ENCODE measurements at places on chromosomes 2 and 18.

DNA sequence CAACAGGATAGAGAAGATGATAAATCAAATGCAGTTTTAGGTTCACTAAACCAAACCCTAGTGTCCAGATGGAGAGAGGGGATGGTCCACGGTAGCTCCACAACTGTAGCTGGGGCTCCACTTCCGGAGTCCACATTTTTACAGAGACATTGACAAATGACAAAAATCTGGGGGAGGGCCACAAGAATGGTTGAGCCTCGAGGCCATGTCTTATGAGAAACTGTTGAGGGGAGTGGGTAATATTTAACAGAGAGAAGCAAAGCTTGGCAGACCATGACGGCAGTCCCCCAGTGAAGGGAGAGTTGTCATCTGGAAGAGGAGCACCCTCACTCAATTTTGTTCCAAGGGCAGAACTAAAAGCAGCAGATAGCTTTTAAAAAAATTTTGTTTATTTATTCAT lies 17.6 kb upstream of the EPHA4 start:
- no peak for DNase-seq

- no peak for DNase-seq
Measured at GRCh38 chr2:233336541-233336940, 17.8 kb upstream of the DGKD start.

DNA sequence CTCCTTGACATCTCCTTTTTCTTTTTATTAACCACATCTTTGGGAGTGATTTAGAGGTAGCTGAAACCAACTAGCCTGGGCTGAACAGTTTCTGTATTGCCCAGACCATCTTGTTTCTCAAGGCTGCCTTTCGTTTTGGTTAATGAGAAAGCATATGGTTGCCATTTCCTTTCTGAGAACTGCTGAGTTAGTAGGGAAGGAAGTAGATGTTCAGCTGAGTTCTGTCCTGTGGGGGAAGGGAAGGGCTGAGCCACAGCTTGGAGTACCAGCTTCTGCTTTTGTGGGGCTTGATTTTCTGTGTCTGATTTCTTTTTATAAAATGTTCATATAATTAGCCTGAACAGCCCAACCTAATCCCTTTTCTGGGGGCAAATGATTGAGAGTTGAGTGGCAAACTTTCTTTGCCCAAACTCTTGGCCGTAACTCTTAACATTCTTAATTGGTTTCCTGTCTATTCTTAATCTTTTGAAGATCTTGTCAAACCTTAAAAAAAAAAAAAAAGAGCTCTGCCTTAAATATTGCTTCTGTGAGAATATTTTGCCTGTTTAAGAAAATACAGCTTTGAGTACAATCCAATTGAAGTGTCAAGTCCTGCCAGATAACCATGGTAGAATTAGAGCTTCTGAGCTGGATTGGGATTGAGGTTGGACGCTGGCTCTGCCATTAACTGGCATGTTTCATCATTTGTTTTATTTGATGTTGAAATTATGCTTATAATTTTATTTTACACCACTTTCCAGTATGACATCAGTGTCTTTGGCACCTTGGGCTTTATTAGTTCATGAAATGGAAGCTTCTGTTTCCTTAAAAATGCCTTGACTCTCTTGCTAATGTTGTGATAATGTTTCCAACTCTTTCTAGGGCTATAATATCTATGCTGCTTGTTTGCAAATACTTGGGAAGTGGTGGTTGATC lies 1.9 kb upstream of the NABP1 start:
- DNase-seq, result no peak

GRCh38 chr2:231709981-231710798 lies 1.9 kb downstream of the PTMA start:
- DNase-seq, result no peak

GRCh38 chr18:69401226-69401971 lies 711 bp downstream of the DOK6 start:
- no peak for DNase-seq

GRCh38 chr18:21117409-21118131 lies 6.0 kb upstream of the ROCK1 start:
- DNase-seq, result no peak

DNA sequence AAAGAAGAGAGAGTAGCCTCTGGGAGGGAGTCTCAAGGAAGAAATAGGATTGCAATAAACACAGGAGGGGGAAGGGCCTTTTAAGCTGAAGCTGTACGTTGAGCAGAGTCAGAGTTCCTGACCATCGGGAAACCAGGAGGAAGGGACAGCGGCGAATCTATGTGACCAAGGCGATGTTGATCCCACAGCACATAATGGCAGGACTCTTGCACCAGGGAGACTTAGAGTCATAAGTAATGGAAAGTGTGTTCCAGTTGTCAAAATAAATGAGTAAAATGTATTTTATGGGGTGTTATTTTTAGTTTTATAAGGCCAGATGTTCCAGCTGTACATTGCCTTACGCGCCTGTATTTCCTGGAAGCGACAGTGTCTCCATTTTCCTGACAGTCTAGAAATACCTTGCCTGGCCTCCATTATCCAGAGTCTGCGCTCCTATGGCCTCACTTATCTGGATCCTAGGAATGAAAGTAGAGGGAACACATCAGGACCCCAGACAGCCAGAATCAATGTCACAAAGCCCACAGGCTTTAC lies 152.8 kb upstream of the COPS8 start:
- no peak for DNase-seq

GRCh38 chr2:4528246-4528645 lies 824.9 kb downstream of the DCDC2C start:
- no peak for DNase-seq

- DNase-seq, result no peak
Measured at GRCh38 chr2:46157072-46157965, 139.9 kb upstream of the EPAS1 start.

DNA sequence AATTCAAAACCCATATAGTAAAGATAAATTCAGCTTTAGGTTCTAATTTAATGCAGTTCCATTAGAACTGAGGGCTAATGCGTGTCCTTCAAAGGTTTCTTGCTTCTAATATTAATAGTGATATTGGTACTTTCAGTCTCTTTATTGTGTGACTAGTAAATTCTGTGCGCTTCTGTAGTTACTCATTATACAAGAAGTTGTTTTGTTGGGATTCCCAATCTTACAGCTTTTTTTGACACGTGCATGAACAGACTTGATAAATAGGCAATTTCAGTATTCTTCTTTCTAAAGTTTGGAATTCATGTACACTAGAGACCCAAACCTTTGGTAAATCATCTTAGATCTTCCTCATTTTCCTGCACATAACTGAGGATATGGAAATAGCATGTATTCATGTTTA lies 71.8 kb downstream of the HAUS1 start:
- DNase-seq, result no peak

GRCh38 chr18:9285604-9286003 lies 49.0 kb upstream of the TWSG1 start:
- DNase-seq, result no peak

DNA sequence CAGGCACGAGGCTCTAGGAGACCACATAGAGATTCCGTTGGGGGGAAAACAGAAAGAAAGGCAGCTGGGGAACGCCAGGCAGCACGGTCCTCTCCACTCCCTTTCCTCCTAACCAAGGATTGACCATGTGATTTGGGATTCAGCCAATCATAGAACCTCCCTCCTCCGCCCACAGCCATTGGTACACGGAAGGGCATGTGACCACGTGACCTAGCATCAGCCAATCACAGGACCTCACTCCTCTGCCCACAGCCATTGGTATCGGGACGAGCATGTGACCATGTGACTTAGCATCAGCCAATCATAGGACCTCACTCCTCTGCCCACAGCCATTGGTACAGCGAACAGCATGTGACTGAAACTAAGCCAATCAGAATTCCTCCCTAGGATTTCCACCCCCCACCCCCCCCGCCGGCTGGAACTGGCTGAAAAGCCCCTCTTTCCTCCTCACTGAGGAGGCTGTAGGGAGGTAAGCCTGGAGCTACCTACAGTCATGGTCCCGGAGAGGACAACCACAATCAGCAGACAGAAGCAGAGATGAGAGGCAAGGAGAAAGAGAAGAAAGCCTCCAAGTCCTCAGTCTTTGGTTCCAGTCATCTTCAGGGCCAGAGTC lies 7.6 kb downstream of the SERPINE2 start:
- no peak for DNase-seq

DNA sequence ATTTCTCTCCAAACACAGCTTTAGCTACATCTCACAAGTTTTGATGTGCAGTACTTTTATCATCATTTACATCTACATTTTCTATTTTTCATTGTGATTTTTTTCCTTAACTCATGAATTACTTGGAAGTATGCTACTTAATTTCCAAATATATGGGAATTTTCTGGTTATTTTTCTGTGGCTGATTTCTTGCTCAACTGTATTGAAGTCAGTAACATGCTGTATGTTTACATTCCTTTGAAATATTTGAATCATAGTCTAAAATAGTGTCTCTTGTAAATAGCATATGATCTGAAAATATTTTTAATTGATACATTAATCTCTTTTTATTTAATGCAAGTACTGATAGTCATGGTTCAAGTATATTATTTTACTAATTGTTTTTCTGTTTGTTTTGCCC lies 26.0 kb upstream of the GALNT5 start:
- DNase-seq, result no peak

- DNase-seq, result no peak
Measured at GRCh38 chr2:189566046-189566445, 14.5 kb downstream of the SLC40A1 start.

- no peak for DNase-seq
Measured at GRCh38 chr2:20001361-20001863, 11.1 kb downstream of the MATN3 start.

DNA sequence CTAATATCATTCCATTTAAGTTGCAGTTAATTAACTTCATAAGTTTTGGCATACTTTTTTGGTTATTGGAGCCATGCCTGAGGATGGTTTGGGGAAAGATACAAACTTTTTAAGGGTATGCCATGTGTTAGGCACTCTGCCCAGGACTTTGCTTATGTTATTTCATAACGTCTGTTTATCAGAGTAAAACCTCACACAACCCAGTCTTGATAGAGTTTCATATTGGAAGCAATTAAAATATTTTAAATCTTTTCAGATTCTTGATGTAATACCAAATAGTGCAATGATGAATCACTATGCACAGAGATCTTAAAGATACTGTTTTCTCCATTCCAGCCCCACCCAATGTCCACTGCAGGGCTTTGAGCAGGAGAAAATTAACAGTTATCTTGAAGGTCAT lies 529.1 kb upstream of the HNMT start:
- no peak for DNase-seq

GRCh38 chr2:40507432-40507831 lies 55.5 kb upstream of the SLC8A1 start:
- DNase-seq, result no peak

DNA sequence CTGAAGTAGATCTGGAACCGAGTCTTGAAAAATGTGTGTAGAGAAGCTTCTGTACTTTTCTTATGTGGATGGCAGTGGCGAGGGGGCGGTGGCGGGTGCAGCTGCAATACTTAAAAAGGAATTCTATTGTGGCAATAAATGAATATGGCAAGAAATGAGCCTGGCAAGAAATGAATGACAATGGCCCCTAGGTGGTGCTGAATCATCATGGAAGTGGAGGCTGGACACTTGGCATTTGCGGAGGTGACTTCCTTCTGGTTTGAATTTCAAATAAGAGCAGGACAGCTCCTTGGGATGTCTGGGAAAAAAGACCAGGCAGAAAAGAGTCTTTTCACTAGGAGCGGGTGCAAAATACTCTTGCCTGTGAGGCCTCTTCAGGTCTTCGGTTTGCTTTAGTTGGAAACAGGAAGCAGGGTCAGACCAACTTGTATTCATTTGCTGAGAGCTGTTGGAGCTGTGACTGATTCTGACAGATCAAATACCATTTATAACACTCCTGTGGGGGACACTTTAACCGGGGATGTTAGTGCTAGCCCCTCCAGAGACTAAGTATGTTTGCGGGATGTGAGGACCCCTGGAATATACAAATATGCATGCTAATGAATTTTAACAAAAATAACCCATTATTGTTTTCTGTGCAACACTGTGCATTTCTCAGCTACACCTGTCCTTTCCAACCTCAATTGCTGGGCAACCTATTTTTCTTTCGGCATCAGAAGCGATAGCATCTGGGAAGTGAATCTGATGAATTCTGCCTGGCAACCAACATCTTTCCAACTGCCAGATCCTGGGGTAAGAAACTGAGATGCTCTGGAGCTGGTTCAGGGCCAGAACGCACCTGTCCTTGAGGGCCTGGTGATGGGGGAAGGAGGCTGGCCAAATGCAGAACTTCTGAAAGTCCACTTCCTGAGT lies 35.4 kb downstream of the FASTKD2 start:
- DNase-seq, result no peak

DNA sequence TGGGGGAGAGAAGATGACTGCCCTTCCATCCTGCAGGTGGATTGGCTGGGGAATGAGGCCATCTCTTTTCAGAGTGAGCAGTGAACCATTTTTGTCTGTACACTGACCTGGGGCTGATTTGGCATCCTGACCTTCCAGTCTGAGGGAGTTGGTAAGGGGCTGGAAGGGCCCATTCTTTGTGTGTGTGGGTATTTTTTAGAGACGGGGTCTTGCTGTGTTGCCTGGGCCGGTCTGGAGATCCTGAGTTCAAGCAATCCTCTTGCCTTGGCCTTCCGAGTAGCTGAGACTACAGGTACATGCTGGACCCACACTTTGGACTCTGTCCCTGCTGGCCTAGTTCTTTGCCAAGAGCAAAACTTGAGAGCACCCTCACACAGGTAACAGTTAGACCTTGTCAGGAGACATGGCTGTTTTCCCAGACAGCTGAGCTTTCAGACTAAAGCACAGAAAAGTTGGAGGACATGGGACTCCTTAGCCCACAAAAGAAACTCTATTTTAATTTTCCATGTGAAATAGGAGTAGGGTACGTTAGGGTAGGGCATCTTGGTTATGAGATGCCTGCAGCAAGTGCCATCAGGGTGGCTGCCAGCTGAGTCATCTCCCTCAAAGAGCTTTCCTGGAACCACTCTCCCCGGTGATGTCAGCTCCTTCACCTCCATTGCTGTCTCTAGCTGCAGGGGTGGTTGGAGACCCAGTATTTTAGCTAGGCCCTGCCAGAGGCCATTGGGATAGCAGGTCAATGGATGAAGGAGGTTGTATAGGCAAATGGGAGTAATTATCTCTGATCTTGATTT lies 60.7 kb downstream of the DGKD start:
- DNase-seq, result no peak

DNA sequence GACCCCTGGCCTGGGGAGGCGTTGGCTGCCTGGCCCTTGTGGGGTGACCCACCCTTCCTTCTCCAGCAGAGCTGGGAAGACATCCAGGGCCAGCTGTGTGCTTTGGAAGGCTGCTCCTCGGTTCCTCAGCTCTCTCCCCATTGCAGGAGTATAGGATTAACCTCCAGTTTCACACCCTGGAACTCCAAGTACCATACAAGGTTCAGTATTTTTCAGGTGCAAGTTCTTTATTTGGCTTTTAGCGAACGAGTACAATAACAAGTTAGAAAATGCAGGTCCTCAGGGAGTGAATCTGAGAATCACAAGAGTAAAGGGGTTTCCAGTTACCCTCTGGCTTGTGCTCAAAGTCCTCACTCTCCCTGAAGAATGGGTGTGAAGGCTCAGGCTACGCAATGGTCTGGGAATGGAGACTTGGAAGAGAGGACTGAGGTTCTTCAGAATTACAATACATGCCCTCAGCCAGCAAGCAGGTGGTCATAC lies 101.2 kb downstream of the APOB start:
- DNase-seq, result no peak

GRCh38 chr2:65548576-65549256 lies 116.3 kb upstream of the SPRED2 start:
- no peak for DNase-seq
